ENCODE measurements at places on chromosomes 1 and 21. TPM values are rescaled to one million over a fixed set of nuclear protein-coding genes. Genes with fewer than 3 reads are reported as not detected.

DNA sequence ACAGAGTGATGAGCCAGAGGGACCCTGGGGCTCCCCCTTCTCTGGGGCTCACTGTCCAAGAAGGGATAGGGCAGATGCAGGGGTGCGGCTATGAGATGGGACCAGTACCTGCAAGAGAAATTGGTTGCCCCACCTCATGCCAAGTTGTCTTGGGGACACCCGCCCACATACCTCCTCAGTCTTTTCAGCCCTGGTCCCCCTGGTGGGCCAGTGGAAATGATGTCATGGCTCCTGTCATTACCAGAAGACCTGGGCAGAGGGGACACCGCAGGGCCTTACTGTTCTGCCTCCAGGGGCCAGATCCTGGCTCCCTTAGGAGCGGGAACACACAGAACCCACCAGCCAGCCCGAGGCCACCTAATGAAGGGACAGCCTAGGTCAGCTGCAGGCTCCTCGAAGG is 63.2 kb downstream of the CDK18 start:
- H3K4me3 ChIP-seq, result no peak overlapping the region
- H3K27ac ChIP-seq, result no peak overlapping the region
- H3K4me1 ChIP-seq, result peaks cover 25% of the 10 kb centered on the region

GRCh38 chr1:182565537-182565936 is 23.5 kb downstream of the RNASEL start:
- H3K36me3 ChIP-seq, result no peaks in the 10 kb centered on the region
- peaks cover 31% of the 10 kb centered on the region for H3K27me3 ChIP-seq
- no peak overlapping the region for H3K27ac ChIP-seq
- H3K4me3 ChIP-seq, result no peak overlapping the region

DNA sequence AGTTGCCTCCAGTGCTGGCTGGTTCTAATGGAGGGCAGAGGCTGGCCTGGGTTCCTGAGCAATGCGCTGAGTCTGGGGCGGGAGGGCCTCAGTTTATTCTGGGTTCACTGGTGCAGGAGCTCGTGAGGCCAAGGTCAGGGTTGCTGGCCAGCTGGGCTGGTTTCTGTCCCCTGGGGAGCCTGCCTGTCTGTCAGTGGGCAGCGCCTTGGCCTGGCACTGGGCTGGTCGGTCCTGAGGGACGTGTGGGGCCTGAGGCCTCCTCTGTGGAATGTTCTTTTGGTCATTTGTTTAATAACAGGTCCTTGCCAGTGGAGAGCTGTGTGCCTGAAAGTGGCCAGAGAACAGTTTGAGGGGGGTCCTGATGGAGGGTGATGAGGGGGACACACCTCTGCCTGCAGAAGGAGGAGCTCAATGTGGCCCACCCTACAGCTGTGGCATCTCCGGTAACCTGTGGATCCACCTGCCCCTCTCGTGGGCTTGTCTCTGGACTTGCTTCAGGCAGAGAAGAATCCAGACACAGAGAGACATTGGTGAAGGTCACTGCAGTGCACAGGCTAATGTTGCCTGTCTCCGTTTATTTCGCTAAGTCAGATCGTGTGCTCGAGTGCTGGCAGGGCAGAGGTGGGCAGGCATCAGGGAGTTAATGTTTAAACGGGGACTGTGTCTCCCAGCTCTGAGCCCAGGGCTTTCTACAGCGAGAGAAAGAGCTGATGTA is 34.6 kb downstream of the COQ8A start:
- no peak overlapping the region for H3K27ac ChIP-seq
- DNase-seq, result no peak
- no peaks in the 10 kb centered on the region for H3K27me3 ChIP-seq

DNA sequence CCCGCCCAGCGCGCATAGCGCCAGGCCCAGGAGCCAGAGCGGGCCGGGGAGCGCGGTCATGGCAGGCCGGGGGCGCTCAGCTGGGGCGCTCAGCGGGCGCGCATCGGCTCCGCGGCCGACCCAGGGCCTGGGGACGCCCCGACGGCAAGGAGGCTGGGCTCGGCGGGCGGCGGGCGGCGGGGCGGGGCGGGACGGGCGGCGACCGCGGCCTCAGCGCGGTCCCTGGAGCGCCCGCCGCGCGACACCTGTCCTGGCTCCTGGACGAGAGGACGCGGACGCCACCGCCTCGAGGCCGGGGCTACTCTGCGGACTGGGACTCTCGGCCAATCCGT is 273 bp downstream of the BMP8B start:
- no peak for DNase-seq

GRCh38 chr1:227068883-227069282 is 128.8 kb downstream of the COQ8A start:
- H3K36me3 ChIP-seq, result peaks cover 6% of the 10 kb centered on the region
- no peak overlapping the region for H3K27ac ChIP-seq
- no peak for DNase-seq
- no peaks in the 10 kb centered on the region for H3K27me3 ChIP-seq

GRCh38 chr21:27301220-27301619 is 334.3 kb upstream of the ADAMTS5 start:
- DNase-seq, result no peak
- H3K36me3 ChIP-seq, result no peaks in the 10 kb centered on the region
- no peak overlapping the region for H3K27ac ChIP-seq
- no peaks in the 10 kb centered on the region for H3K27me3 ChIP-seq

GRCh38 chr1:219958875-219959417 is 30.6 kb upstream of the SLC30A10 start:
- peaks cover 9% of the 10 kb centered on the region for H3K4me1 ChIP-seq
- no peaks in the 10 kb centered on the region for H3K27me3 ChIP-seq
- no peaks in the 10 kb centered on the region for H3K36me3 ChIP-seq
- H3K4me3 ChIP-seq, result no peak overlapping the region
- no peak for DNase-seq

GRCh38 chr1:234771642-234772344 is 161.8 kb upstream of the IRF2BP2 start:
- H3K27ac ChIP-seq, result peak overlapping the region; percentile 93
- peaks cover 32% of the 10 kb centered on the region for H3K4me1 ChIP-seq
- no peak for DNase-seq
- H3K27me3 ChIP-seq, result no peaks in the 10 kb centered on the region
- peak overlapping the region; percentile 34 for H3K4me3 ChIP-seq
- H3K36me3 ChIP-seq, result peaks cover 6% of the 10 kb centered on the region

CAMK1G gene
- total RNA-seq, result not detected

P3H1 gene
- total RNA-seq, result 35.1 TPM

MCOLN3 gene
- 12.4 TPM for total RNA-seq

OR2M4 gene
- total RNA-seq, result not detected

NGF gene
- not detected for total RNA-seq

ZFP69B gene
- 4.5 TPM for total RNA-seq

ATF3 gene
- total RNA-seq, result 11.1 TPM
